ENCODE measurements at places on chromosomes 12 and 14.

- no peak for DNase-seq
Observed at GRCh38 chr14:38774162-38774561, 328.9 kb downstream of the SEC23A start.

- DNase-seq = no peak
Observed at GRCh38 chr12:31574803-31575575, 15.9 kb downstream of the DENND5B start.

DNA sequence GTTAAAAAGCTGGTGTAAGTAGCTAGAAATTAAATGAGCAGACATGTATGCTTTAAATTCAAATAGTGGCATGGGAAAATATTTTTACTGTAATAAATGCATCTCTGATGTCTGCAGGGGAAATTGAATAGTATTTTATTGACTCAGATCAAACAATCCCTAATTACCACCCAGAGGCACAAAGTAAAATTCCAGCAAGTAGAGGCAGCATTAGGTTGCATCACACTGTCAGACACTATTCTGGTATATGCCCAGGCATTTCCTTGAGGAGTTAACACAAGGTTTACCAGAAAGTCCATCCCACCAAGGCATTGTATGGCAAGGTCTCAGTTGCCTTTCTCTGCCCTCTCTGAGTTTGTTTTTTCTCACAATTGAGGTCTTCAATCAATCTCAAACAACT is 201.6 kb upstream of the KITLG start:
- no peak for DNase-seq

- peak; percentile 46 for DNase-seq
Observed at GRCh38 chr14:60184146-60184904, 19.1 kb upstream of the DHRS7 start.

- no peak for DNase-seq
Observed at GRCh38 chr14:90159146-90159545, 97.2 kb upstream of the PSMC1 start.

DNA sequence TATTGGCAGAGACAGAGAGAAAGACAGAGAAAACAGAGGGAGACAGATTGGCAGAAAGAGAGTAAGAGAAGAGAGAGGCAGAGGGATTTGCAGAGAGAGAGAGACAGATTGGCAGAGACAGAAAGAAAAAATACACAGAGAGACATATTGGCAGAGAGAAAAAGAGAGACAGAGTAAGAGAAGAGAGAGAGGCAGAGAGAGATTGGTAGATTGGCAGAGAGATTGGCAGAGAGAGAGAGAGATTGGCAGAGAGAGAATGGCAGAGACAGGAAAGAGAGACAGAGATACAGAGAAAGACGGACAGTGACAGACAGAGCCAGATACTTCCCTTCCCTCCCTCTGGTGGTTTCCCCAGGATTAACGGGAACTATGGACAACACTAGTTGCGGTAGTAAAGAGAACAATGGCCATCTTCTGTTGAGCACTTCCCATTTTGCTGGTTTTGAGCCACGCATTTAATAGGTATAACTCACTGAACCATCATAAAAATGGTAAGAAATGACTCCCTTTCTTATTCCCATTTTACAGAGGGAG is 2.6 kb upstream of the NOS1 start:
- peak; percentile 33 for DNase-seq

DNA sequence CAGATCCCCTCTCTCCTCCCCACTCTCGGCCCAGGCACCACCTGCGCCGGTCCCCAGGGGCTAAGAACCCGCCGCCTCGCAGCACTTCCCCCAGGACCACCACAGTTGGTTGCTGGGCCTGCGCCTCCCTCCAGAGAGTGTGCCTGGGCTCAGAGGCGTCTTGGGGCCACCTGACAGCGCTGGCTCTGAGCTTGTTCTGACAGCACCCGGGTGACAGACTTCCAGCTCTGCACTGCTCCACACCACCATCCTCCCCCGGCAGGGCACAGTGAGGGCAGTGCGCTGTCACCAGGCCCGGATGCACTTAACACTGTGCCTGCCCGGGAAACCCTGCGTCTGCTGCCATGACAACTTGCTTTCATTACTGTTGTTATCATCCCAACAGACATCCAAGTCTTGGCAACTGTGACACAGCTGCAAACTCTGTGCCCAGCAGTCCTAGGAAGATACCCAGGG is 6.6 kb downstream of the BRF1 start:
- DNase-seq = no peak

DNA sequence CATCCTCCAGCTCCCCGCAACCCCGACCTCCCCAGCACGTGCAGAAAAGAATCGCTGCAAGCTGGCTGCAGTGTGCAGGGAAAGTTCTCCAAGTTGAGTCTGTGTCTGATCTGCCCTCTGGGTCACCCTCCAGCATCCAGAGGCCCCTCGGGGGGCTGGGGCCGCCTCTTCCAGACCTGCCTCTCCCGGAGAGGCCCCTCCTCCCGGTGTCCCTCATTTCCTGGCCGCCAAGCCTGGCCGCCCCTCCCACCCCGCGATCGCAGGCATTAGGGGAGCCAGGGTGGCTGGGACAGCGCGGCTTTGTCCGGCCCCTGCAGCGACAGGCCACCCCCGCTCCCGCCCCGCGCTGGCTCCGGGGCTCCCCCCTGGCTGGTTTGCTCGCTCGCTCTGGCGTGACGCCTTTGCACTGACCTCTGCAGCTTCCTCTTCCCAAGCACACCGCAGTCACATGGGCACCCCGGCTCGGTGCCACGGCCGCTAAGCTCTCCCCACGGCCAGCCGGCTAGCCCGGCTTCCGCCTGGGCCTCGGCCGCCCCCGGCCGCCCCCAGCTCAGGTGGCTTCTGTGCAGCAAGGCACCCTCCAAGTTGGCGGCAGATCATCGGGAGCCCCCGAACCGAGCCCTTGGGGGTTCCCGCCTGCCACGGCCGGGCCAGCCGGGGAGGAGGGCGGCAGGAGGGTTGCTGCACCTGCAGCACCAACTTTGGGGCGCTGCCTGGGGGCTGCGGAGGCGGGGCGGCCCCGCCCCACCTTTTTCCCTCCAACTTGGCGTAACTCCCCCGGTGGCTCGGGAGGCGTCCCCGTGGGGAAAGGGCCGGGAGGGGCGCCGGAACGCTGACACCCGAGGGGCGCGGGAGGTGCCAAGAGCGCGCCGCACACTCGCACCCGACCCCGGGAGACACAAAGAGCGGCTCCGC is 43.7 kb downstream of the KDM2B start:
- DNase-seq = peak; percentile 73

DNA sequence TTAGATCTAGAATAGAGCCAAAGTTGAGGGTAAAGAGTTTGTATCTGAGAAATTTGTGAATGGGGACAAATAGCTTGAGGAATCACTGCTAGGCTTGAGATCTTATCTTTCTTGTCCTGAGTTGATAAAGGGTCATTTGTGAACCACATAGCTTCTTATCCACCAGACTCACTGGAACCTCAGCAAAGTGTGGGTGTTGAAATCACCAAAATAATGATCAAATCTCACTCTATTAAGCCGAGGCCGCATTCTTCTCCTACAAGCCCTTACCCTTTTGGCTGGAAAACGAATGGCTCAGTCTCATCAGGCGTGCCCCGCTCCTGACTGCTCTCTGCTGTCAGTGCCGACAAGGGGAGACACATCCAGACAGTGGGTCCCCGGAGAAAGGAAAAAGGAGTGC is 240.6 kb downstream of the EGLN3 start:
- no peak for DNase-seq

Data from urothelium cell line (cell line).